ENCODE measurements at places on chromosomes 13 and 19. TPM values are rescaled to one million over a fixed set of nuclear protein-coding genes. Genes with fewer than 3 reads are reported as not detected.

DNA sequence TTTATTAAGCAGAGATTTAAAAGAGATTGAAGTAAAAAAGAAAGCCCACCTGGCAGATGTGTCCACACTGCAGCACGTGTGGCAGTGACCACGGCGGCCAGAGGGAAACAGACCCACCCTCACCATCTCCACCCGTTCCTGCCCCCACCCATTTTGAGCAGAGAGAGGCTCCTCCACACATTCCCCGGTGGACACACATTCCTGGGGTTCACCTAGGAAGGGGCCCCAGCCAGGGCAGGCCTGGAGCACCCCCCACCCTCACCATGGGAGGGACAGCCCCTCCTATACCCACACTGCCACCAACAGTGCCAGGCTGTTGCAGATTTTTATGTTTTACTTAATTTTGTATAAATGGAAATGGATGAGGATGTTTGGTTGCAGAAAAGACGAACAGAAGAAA, 54.9 kb downstream of the SLC7A9 start:
- H3K27ac ChIP-seq: no peak overlapping the region
- H3K36me3 ChIP-seq: no peaks in the 10 kb centered on the region
- no peak for DNase-seq
- H3K4me1 ChIP-seq: no peaks in the 10 kb centered on the region
- no peak overlapping the region for H3K4me3 ChIP-seq

DNA sequence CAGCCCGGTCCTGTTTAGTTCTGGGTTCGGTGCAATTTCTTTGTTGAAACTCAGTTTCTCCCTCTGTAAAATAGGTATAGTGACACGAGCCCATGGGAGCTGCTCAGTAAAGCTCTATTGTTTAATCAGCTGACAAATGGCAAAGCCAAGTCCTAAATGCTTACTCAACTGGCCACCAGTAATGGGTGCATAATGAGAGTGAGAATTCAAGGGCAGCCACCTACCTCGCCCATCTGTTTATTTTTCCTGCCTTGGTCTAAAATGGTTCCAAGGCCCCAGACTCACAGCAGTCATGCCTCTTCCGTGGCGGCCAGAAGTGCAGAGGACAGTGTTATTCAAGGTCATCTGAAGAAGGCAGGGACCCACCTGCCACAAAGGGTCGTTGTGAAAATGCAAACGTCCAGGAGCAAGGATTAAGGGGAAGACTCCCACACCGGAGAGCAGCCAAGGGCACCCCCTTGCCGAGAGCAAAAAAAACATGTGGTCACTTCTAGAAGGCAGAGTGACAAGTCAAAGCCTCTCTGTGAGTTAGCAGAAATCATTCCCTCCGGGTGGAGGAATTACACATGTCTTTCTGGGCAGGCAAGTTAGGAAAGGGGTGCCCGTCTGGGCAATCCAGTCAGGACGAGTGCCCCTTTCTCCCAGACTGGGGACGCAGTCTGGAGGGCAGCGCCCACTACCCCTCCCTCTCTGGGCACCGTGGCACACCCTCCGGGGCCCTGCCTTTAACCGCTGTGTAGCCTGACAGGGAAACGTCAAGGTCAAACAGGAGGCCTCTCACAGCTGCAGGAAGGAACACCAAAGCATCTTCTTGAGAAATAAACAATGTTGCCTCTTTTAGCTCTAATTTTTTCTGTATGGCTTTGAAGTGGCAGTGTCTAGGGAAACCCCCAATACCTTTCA, 186.2 kb downstream of the FOXO1 start:
- DNase-seq: no peak
- H3K27me3 ChIP-seq: no peaks in the 10 kb centered on the region
- no peak overlapping the region for H3K4me3 ChIP-seq
- no peaks in the 10 kb centered on the region for H3K4me1 ChIP-seq
- H3K27ac ChIP-seq: no peak overlapping the region

- H3K27ac ChIP-seq: no peak overlapping the region
- no peaks in the 10 kb centered on the region for H3K36me3 ChIP-seq
- no peak overlapping the region for H3K4me3 ChIP-seq
- H3K27me3 ChIP-seq: no peaks in the 10 kb centered on the region
Observed at GRCh38 chr13:84032116-84032515, 149.8 kb upstream of the SLITRK1 start.

DNA sequence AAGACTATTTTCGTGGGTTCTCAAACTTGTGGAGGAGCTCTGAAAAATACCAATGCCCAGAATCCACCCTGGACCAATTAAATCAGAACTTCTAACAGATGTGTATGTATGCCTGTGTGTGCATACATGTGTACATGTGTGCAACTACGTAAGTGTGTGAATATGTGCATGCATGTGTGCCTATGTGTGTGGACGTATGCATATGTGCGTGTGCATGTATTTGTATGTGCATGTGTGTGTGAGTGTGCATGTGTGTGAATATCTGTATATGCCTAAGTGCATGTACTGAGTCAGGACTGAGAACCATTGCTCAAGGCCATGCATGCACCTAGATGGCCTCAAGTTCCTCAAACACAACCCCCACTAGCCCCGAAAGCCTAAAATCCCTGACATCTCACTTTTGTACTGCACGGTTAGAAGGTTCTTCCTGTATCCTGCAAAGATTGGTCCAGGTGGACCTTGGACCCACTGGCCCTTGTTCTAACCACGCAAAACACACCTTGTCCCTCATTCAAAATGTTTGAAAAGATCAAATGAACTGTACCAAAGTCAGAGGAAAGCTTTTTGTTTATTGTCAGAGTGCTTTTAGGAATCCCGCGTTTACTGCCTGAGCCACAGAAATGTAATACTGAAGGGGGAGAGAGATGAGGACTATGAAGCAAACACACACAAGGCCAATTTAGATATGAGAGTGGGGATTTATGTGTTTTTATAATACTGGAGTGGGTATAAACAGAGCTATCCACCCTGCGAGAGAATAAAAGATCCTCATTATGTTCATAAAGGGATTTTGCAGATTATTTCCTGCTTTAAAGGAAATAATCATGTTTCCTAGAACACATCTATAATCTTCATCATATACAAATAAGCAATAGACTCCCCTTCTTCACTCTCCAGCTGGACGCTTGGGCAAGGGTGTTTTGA, 39.1 kb downstream of the LATS2 start:
- no peak overlapping the region for H3K27ac ChIP-seq
- H3K36me3 ChIP-seq: no peaks in the 10 kb centered on the region
- peaks cover 3% of the 10 kb centered on the region for H3K4me1 ChIP-seq
- H3K4me3 ChIP-seq: no peak overlapping the region
- no peak for DNase-seq
- no peaks in the 10 kb centered on the region for H3K27me3 ChIP-seq

DNA sequence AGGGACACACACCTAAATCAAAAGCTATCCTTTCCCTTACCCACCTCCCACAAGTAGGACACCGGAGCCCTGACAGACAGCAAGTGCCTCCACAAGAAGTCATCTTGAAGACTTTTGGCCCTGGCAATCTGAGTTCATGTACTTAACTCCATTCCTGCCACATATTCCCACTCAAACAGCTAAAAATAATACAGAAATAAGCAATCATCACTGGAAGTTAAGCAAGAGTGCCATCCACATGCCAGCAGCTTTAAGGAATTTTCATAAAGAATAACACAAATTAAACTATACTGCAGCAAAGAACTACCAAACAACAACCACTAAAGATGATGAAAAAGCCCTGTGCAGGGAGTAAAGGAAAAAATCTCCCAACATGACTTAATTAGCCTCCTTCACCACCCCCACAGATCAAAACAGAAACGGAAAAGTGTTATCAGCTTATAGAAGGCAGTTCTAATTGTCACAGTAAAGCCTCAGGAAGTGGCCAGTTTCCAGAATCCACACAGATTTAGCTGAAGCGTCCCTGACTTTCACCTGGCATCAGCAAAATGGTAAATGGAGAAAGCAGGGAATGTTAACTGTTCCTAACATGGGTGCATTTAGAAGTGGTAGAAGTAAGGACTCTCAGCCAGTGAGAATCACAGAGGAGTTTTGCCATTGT, 343.9 kb downstream of the TBC1D4 start:
- H3K4me1 ChIP-seq: no peaks in the 10 kb centered on the region
- H3K27ac ChIP-seq: no peak overlapping the region
- no peak overlapping the region for H3K4me3 ChIP-seq
- no peaks in the 10 kb centered on the region for H3K27me3 ChIP-seq

DNA sequence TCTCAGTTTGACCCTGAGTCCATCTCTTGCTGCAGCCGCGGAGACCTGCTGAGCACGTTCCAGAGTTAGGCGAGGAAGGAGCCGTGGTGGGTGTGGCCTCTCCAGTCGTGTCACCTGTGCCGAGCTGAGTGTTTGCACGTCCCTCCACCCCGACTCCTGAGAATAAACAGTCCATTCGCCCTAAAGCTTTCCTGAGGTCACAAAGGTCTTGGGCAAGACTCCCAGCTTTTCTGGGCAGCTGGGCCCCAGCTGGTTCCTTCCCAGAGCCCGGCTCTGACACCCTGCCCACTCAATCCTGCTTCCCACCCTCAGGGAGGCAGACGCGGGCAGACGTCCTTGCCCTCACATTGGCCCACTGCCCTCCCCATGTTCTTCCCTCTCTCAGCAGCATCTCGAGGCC, 142.2 kb downstream of the KCTD15 start:
- no peaks in the 10 kb centered on the region for H3K4me1 ChIP-seq
- no peaks in the 10 kb centered on the region for H3K27me3 ChIP-seq
- no peaks in the 10 kb centered on the region for H3K36me3 ChIP-seq
- no peak overlapping the region for H3K27ac ChIP-seq
- H3K4me3 ChIP-seq: no peak overlapping the region
- DNase-seq: no peak

DNA sequence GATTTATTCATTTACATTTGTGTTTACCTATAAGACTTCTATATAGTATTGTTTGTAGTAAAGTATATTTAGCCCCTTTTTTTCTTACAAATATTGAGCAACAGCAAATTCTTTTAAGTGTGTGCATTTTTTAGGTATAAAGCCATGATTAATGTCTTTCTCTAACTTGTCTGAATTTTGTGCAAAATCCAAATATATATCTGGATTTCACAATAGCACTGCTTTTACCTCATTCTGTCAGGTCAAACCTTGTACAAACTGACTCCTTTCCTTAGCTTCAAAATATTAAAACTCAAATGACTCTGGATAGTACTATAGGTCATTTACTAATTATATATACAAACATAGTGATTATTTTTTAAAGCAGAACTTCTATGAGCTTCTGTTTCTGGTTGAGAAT, 563.0 kb upstream of the SPRY2 start:
- H3K27ac ChIP-seq: no peak overlapping the region
- H3K4me3 ChIP-seq: no peak overlapping the region
- no peaks in the 10 kb centered on the region for H3K27me3 ChIP-seq
- no peak for DNase-seq

DNA sequence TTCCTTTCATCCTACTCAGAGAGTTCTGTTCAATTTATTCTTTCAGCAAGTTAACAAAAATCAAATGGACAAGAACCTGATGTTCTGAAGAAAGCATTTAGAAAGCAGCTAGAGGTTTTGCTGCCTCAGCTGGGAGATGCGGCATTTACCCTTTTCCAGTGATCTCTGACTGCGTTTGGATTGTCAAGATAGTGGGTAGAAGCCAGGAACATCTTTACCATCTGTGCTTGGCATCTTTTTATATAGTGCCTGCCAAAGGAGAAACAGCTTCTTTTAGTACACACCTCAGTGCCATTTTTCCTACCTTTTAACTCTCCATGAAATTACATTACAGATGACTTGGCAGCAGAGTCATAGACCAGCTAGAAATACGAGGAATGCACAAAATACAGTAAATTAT, 680.8 kb downstream of the SLITRK1 start:
- H3K36me3 ChIP-seq: no peaks in the 10 kb centered on the region
- DNase-seq: no peak
- no peaks in the 10 kb centered on the region for H3K4me1 ChIP-seq
- H3K27me3 ChIP-seq: no peaks in the 10 kb centered on the region

PGLYRP2 gene
- polyA plus RNA-seq: not detected

USPL1 gene
- 24.0 TPM for polyA plus RNA-seq

VASP gene
- polyA plus RNA-seq: 60.4 TPM

Measured in large intestine (tissue), 12 donors.